ENCODE measurements at places on chromosomes 16 and 17. TPM values are rescaled to one million over a fixed set of nuclear protein-coding genes. Genes with fewer than 3 reads are reported as not detected.

- DNase-seq, result no peak
These were observed 11.6 kb downstream of the ADAM11 start for GRCh38 chr17:44770166-44770925.

Gene SLC47A1
- total RNA-seq, result not detected

DNA sequence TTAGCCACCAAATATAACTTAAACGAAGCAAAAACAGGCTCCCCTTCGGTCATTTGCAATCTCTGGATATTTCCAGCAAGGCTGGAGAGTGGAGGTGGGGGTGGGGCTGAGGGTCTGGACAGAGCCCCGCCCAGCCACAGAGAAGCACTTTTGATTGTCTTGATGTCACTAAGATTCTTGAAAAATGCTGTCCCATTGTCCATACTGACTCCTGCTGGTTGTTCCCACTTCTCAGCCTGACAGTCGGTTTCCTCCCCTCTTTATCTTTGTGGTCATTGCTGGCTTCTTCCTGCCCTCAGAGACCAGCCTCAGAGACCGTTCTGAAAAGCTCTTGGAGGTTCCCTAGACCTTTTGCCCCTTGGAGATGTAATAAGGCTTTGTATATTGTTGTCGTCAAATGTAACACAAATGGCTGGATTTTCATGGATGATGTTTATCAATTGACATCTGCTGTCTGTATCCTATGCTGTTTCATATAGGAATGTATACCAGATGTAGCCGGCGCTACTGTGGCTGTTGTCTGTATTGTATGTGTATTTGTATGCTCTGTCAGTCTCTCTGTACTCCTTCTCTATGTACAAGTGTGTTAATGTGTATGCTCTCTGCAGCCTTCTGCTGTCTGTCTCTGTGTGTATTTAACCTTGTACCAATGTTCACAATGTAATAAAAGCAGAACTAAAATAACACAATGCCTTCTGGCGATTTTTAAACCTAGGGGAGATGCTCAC, 94.8 kb upstream of the DNAH9 start:
- DNase-seq, result no peak

DNA sequence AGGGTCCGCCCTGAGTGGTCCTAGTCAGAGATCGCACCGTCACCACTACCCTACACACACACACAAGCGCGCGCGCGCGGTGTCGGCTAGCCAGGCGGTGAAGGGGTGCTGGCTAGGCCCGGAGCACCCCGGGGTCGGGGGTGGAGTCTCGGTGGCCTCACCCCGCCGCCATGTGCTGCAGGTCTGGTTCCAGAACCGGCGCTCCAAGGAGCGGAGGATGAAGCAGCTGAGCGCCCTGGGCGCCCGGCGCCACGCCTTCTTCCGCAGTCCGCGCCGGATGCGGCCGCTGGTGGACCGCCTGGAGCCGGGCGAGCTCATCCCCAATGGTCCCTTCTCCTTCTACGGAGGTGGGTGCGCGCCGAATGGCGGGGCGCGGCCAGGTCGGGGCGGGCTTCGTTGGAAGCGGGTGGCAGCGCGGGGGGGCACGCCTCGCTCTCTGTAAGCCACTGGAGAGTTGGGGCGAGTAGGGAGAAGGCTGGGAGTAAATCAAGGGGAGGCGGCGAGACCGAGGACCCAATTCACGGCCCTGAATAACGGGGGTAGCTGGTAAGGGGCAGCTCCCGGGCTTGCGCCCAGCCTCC, 4.8 kb downstream of the LHX1 start:
- no peak for DNase-seq

Gene ABCA9
- not detected for total RNA-seq

DNA sequence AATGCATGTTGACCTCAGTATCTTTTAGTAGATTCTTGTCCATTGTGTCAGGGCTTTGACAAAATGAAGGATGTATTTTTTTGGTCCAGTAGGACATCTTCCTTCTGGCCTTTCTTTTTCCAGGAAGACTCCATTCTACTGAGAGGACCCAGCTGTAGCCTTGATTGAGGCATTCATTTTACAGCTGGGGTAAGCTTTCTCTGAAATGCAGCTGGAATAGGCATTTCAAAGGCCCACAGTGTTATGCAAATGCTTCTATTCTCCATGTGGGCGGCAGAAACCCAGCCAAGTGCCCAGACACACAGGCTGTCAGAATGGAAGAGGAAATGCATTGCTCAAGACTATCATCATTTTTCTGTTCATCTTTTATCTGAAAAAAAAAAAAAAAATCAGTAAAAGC, 629.0 kb upstream of the CDH8 start:
- DNase-seq, result no peak

DNA sequence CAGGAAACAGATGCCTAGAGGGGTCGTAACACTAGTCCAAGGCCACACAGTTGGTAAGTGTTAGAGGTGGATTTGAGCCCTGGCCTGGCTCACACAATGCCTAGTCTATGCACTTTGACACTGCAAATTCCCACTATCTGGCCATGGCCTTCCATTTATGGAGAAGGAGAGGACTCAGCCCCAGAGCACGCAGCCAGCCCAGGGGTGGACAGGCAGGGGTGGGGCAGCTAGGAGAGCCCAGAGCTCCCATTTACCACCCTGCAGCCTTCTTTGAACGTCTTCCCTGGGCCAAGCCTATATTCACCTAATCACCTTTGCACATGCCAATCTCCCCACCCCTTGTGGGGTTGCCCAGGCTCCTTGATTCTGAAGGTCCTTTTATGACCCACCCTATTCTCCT, 81.2 kb downstream of the DYNLRB2 start:
- DNase-seq, result no peak

DNA sequence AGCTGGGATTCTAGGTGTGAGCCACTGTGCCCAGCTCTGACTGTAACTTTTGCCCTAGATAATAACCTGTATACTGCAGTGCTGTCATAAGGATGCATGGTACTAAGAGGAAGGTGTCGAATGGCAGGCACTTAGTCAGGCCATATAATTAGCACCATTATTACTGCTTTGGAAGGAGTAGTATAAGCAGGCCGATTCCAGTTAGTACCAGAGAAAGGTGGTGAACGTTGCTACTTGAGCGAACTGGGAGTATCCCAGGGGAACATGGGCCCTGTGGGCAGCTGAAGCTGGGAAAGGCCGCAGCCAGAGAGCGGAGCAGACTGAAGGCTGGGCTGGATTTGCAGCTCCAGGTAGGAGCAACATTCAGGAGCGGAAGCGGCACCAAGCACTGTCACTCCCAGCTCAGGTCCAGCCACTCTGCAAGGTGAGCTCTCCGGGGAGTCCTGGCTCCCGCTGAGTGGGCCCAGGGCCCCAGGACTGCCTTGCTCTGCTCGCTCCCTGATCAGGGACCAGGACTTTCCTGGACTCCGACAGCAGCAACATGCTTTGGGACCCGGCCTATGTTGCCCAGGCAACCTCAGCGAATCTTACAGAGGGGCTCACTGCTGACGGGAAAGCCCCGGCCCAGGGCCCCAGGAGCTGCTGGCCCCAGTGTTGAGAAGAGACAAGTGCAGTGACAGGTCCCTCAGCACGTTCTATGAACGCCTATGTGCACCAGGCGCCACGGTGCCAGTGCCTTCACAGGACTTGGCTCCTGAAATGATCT, 28.6 kb downstream of the C16orf74 start:
- DNase-seq, result no peak

GRCh38 chr17:72953621-72954020, 138.9 kb downstream of the SLC39A11 start:
- peak; percentile 18 for DNase-seq

- DNase-seq, result no peak
These were observed 102.8 kb downstream of the IRX5 start for GRCh38 chr16:55033225-55034156.

GRCh38 chr16:69477546-69477945, 53.1 kb downstream of the CYB5B start:
- peak; percentile 26 for DNase-seq

Gene KRTAP4-5
- not detected for total RNA-seq

DNA sequence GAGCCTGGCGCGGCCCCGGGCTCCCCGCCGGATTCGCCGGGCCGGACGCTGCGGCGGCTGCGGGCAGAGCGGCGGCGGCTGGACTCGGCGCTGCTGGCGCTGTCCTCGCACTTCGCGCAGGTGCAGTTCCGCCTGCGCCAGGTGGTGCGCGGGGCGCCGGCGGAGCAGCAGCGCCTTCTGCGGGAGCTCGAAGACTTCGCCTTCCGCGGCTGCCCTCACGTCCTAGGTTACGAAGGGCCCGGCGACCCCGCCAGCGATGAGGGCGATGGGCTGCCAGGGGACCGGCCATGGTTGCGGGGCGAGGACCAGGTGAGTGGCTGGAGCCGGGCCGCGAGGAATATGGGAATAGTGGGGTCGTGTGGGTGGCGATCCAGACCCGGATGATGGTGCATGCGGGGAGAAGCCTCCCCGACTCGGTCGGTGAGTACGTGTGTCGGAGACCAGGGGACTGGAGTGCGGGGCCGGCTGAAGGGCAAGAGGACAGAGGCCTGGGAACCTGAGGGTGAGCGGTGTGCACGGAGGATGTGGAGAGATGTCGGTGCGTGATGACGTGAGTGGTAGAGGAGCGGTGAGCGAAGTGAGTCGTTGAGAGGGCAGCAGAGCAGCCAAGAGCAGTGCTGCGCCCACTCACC, 517 bp downstream of the RUNDC1 start:
- DNase-seq, result peak; percentile 78

DNA sequence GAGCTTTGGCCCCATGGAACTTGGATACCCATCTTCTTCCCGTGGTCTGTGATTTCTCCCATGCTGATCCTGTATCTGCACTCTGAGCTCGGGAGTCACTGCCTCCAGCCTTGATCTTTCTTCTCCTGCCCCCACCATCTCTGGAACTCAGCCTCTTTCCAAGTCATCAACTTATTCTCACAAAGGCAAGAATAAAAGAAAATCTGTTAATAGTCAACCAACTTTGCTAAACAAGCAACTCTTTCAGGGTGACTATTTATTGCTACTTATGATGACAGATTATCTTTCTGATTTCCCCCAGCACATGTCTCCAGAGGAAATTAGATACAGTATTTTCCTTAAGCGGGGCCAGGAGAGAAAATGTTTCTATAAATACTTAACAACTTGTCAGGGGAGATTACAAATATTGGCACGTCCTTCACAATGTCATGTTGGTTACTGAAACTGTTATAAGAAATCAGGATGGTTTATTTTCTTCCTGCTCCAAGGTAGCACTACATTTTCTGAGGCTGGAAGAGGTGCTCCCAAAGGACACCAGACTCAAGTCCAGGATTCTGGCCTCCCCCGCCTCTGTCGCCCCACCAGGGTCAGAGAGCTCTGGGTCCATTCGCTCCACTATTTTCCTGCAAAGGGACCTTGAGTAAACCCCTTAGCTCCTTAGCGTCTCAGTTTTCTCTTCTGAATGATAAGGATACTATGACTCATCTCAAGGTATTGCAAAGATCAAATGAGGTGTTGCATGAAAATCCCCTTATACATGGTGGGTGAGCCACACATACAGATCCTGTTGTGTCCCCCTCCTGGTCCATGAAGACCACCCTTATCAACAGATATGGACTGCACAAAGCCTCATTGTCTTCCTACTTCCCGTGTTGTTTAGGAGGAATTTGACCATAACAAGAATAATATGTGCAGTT, 205.2 kb upstream of the WSCD1 start:
- no peak for DNase-seq

Gene RFWD3
- 52.4 TPM for total RNA-seq

DNA sequence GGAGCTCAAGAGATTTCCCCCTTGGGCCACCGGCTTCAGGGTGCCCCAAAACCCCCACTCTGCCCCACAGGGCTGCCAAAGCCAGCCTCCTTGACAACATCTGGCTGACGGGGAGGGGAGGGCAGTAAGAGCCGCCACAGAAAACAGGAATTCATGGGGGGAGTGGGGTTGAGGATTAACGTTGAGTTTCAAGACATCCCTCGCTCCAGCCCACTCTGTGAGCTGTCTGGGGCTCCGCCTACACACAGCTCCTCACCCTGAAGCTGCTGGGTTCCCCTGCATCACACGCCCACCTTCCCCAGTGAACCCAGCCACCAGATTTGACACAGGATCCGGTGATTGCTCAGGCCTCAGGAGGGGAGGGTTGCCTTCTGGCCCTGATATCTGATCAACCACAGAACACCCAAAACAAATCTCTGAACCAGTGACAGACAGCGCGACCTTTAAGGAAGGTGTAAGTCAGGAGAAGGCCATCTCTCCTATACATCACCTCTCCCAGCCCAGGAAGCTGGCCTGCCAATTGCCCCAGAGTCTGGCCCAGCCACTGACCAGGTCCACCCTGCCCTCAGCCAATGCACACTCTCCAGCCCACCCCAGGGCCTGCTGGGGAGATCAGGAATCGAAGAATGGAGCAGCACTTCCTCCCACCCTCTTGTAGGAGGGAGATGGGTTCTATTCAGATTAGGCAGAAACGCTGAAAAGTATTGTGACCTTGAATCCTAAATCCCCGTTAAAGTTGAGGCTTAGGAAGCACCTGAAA, 132.1 kb downstream of the CLEC16A start:
- no peak for DNase-seq

DNA sequence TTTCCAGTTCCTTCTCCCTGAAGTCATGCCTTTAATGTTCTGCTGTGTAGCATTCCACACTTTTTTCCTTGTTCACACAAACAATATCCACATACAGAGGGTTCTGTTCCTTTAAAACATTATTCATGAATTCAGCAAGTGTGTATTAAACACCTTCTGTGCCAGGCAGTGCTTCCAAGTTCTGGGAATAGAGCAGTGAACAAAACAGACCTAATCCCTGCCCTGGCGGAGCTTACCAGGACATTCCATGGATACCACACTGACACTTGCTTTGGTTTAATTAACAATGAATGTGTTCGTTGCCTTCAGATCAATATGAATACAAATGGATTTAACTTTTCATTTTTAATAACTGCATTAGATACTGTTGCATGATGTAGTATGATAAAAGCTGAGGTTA, 57.9 kb upstream of the CLEC19A start:
- no peak for DNase-seq

Gene SMPD3
- total RNA-seq, result 50.7 TPM

Gene CORO7
- total RNA-seq, result 48.6 TPM

Gene HES7
- 0.61 TPM for total RNA-seq

GRCh38 chr17:50308666-50309065, 34.4 kb downstream of the TMEM92 start:
- DNase-seq, result no peak

- DNase-seq, result peak; percentile 51
These were observed 22.3 kb downstream of the ARHGAP23 start for GRCh38 chr17:38450557-38451029.

GRCh38 chr17:79849953-79850352, 10.7 kb upstream of the CBX4 start:
- DNase-seq, result no peak

Gene KRTAP1-5
- total RNA-seq, result not detected

Gene DRC7
- total RNA-seq, result not detected

DNA sequence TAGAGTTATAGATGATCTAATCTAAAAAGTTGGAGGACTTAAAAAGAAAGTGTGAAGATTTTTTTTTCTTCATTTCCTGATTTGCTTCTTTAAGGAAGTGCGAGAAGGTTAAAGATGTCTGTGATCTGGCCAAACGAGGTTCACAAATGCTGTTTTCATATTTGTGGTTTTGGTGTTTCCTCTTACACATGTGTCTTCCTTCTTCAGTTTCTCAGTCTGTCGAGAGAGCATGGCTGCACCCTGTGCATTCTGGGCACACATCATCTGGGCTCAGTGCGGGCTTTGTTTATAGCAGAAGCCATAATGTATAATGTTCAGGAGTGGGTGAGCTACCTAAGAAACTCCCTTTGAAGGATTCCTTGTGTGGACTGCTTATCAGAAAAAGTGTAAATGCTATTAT, 260.4 kb upstream of the TBX2 start:
- peak; percentile 71 for DNase-seq

Gene KRTAP2-1
- not detected for total RNA-seq
